ENCODE measurements at places on chromosomes 16 and 17.

GRCh38 chr17:10192972-10193371 is 5.4 kb downstream of the GAS7 start:
- no peak for DNase-seq

DNA sequence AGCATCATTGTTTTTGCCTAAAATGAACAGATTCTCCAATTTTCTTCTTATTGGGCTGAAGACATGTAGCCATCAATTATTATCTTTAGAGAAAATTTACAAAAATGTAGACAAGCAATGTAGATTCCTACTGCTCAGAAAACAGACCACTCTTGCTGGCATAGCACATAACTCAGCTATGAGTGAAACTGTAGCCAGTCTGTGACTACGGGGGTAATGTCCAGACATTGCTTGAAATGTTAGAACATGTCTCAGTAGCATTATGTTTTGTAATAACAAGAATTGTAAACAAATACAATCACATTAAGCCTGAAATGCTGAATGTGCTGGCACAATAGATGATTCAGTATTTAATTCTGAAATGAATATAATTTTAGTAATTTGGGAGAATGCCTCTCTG is 265.7 kb upstream of the KCNJ16 start:
- DNase-seq: no peak

- DNase-seq: no peak
These were observed 2.5 kb upstream of the ARL6IP1 start for GRCh38 chr16:18803569-18804462.

- no peak for DNase-seq
These were observed 565 bp downstream of the DDX52 start for GRCh38 chr17:37642681-37643080.

GRCh38 chr16:65728167-65728566 is 606.3 kb upstream of the CDH11 start:
- no peak for DNase-seq

- DNase-seq: no peak
These were observed 168.7 kb upstream of the CNTNAP4 start for GRCh38 chr16:76108460-76108859.

- DNase-seq: no peak
These were observed 123.7 kb upstream of the HS3ST3A1 start for GRCh38 chr17:13725288-13725990.

- no peak for DNase-seq
These were observed 37.5 kb upstream of the BHLHA9 start for GRCh38 chr17:1232786-1233185.

DNA sequence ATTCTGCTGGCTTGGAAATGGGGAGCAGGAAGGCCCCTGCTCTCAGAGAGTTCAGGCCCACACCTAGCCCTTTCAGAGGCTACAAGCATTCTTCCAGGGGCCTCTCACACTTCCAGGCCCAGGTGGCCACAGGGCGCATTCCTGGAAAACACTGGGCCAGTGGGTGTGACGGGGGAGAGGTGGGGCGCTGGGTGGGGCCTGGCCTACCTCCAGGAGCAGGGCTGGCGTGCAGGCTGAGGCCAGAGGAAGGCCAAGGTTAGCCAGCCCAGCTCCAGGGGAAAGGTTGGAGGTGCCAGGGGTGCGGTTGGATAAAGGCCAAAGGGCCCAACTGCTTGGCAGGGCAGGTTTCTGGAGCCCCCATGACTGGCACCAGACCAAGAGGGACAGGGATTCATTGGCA is 198.2 kb downstream of the MAF start:
- no peak for DNase-seq

- no peak for DNase-seq
These were observed 40.3 kb upstream of the MRPS23 start for GRCh38 chr17:57889892-57890856.

DNA sequence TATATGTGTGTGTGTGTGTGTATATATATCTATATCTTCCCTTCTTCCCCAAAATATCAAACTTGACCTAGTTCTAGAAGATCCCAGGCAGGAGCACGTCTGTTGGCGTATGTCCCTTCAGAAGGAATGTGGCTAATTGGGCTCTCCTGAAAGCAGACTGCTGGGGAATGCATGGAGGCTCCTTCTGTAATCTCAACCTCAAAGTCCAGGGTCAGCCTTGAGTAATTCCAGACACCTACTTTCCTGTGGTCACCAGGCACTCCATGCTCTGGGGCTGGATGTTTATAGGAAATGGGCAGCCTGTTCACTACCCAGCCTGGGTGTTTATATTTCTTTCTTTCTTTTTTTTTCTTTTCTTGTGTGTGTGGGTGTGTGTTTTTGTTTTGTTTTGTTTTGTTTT is 13.4 kb downstream of the BCO1 start:
- DNase-seq: no peak

DNA sequence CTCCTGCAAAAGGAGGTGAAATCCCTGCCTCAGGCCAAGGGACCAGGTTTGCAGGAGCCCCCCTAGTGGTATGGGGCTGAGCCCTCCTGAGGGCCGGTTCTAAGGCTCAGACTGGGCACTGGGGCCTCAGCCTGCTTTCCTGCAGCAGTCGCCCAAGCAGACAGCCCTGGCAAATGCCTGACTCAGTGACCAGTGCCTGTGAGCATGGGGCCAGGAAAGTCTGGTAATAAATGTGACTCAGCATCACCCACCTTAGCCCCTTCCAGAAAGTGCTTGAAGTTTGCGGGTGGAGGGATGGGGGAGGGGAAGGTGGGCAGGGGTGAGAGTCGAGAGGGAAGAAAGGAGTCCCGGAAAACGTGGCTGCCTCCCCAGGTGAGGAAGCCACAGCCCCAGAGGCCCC is 2.1 kb downstream of the MC1R start:
- no peak for DNase-seq

- no peak for DNase-seq
These were observed 7.2 kb downstream of the ATMIN start for GRCh38 chr16:81042821-81043220.

- no peak for DNase-seq
These were observed 65.5 kb downstream of the PLD6 start for GRCh38 chr17:17140590-17140980.

DNA sequence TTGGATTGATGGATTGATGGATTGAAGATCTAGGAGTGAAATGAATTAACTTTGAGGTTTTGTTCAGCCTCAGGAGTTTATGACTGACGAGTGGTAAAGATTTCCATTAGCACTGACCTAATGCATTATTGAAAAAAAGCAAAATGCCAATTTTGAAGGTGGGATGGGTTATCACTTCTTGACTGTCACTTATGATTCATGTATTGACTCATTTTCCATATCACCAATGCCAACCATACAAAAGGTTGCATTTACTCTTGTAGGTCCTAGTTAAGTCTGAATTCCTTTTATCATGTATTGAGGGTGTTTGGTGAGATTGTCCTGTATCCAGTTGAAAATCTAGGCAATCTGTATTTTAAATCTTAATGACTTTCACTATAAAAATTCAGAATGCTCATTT is 57.6 kb downstream of the KNOP1 start:
- DNase-seq: no peak

DNA sequence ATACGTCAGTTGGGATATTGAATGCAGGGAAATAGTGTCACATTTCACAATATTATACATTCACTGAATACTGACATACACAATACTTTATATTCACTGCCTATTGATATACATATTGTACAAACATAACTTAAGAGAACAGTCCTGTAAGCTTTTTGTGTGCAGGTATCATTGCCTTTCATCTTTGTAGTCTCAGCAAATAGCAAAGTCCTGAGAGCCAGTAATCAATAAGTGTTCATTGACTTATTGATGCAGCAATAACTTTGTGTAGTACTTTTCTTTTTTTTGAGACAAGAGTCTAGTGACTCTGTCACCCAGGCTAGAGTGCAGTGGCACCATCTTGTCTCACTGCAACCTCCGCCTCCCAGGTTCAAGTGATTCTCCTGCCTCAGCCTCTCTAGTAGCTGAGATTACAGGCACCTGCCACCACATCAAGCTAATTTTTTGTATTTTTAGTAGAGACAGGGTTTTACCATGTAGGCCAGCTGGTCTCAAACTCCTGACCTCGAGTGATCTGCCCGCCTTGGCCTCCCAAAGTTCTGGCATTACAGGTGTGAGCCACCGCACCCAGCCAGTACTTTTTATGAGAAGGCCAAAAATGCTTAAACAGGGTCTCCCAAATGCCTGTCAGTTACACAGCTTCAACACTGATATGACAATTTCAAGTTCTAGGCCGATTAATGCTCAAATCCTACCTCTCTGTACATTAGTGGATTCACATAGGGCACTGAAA is 5.4 kb upstream of the NUP85 start:
- DNase-seq: no peak

DNA sequence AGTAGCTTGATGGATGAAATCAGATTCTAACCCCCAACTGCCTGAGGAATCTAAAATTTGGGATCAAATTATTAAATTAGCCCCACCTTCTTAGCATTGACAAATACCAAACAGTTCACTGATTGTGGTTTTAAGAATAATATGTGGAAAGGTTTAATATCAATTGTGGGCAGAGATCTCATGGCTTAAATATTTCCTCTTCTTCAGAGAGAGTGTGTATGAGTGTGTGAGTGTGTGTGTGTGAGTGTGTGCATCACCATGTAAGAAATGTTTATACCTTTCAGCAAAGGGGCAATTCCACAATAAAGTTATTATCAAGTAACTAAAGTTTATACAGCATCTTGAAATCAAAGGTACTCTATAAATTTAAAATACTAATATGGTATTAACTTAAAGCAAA is 3.2 kb downstream of the SMURF2 start:
- no peak for DNase-seq

GRCh38 chr17:80468242-80468641 is 8.2 kb downstream of the NPTX1 start:
- no peak for DNase-seq

GRCh38 chr17:48724251-48725003 is 1.4 kb downstream of the PRAC2 start:
- DNase-seq: peak; percentile 67

DNA sequence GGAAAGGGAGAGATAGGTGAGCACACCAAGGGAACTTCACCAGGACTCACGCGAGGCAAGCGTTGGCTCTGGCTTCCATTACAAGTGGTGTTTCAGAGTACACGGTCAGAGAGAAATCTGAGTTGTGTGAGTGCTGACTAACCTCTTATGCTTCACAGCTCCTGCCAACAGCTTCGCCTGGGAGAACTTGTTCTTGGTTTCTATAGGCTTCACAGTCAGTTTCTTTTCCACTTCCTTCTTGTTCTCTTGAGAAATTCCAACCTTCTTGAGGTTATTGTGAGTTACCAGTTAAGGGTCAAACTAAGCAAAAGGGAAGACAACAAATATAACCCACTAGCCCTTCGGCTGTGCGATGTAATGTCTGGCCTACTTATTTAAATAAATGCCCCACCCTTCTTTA is 18.9 kb downstream of the PSME3IP1 start:
- DNase-seq: no peak

GRCh38 chr16:16025214-16025968 is 76.0 kb downstream of the ABCC1 start:
- peak; percentile 30 for DNase-seq

GRCh38 chr17:38507436-38507835 is 79.2 kb downstream of the ARHGAP23 start:
- no peak for DNase-seq

- no peak for DNase-seq
These were observed 45.1 kb upstream of the NDRG4 start for GRCh38 chr16:58454856-58455255.

- no peak for DNase-seq
These were observed 908.4 kb downstream of the KCNJ18 start for GRCh38 chr17:22600644-22601298.

GRCh38 chr17:77441130-77441920 is 300.6 kb downstream of the SEC14L1 start:
- peak; percentile 68 for DNase-seq

DNA sequence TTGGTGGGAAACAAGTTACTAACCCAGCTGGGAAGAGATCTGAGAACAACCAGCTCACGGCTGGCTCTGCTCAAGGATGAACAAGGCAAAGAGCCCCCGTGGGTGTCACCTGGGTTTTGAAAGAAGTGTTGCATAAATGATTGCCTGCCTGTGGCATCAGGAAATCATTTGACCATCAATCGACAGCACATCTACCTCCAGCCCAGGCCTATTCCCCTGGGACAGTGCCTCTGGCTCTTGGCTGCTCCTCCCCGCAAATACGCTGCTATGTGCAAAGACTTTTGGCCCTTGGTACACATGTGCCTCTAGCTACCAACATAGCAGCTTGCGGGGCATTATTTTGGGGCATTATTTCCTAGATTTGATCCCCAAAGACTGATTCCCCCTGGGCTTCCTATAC is 39.4 kb upstream of the SMPD3 start:
- DNase-seq: no peak

DNA sequence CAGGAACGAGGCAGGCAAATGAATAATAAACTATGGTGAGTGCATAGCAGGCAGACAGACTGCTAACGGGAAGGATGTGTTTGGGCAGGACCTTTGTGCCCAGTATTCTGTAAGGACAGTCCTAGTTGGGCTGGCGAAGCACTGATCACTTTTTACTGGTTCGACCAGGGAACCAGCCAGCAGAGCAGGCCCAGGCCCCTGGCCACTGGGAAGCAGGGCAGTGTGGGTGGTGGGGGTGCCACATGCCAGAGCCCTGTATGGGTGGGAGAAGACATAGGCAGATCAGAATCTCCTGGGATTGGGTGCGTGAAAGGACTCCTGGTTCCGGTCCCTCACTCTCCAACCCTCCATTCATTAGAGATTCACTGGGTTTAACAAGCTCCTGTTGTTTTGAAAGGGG is 4.0 kb upstream of the VAMP2 start:
- DNase-seq: no peak

DNA sequence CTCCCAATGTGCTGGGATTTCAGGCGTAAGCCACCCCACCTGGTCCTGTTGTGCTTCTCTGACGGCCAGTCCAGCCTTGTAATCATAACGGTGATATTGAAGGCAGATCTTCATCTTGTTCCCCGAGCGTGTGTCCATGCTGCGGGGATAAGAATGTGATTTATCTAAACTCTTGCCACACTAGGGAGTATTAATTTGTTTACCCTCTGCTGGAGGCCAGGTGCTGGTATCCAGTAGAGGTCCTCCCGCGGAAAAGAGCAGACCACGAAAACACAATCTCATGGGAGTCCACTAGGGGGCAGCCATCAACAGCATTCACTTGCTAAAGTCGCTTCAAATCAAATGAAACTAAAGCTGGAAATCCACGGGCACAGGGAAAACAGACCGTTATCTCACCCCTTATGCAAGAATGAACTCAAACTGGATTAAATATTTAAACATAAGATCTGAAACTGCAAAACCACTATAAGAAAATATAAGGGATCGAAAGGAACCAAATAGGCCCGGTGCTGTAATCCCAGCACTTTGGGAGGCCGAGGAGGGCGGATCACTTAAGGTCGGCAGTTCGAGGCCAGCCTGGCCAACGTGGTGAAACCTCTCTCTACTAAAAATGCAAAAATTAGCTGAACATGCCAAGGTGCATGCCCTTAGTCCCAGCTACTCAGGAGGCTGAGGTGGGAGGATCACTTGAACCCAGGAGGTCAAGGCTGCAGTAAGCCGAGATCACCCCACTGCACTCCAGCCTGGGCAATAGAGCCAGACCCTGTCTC is 22.3 kb upstream of the RBBP6 start:
- peak; percentile 53 for DNase-seq

GRCh38 chr16:71916397-71916920 is 21.1 kb downstream of the IST1 start:
- no peak for DNase-seq
